ENCODE measurements at places on chromosomes 2 and 18. TPM values are rescaled to one million over a fixed set of nuclear protein-coding genes. Genes with fewer than 3 reads are reported as not detected.

DNA sequence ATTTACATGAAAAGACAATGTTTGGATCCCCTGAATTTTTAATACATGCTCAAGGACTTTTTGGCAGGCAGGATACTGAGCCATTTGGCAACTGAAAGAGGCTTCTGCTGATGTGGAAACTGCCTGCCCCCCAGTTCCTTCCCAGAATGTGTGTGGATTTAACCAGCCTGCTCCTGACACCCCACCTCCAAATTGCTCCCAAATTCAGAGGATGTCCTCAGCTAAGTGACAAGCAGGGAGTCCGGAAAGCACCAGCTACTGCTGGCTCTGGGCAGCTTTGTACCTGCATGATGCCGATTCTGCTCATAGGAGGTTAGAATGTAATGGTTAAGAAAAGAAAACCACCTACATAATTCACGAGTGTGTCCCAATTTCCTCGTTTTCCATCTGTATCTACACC, 197.5 kb downstream of the CDH20 start:
- no peak overlapping the region for H3K4me3 ChIP-seq
- no peaks in the 10 kb centered on the region for H3K4me1 ChIP-seq
- no peak for DNase-seq
- H3K27me3 ChIP-seq: no peaks in the 10 kb centered on the region
- H3K27ac ChIP-seq: no peak overlapping the region

- H3K4me3 ChIP-seq: no peak overlapping the region
- H3K27me3 ChIP-seq: no peaks in the 10 kb centered on the region
- no peak for DNase-seq
- no peak overlapping the region for H3K27ac ChIP-seq
- no peaks in the 10 kb centered on the region for H3K36me3 ChIP-seq
- H3K4me1 ChIP-seq: no peaks in the 10 kb centered on the region
Observed at GRCh38 chr18:8757396-8757997, 52.1 kb downstream of the MTCL1 start.

GRCh38 chr2:144603334-144603733, 83.4 kb upstream of the ZEB2 start:
- H3K27ac ChIP-seq: no peak overlapping the region
- DNase-seq: no peak
- H3K4me1 ChIP-seq: no peaks in the 10 kb centered on the region
- H3K36me3 ChIP-seq: no peaks in the 10 kb centered on the region

- no peaks in the 10 kb centered on the region for H3K27me3 ChIP-seq
- H3K4me3 ChIP-seq: no peak overlapping the region
- no peak for DNase-seq
- no peak overlapping the region for H3K27ac ChIP-seq
- H3K4me1 ChIP-seq: peaks cover 3% of the 10 kb centered on the region
Observed at GRCh38 chr18:9688036-9688741, 19.9 kb upstream of the RAB31 start.

DNA sequence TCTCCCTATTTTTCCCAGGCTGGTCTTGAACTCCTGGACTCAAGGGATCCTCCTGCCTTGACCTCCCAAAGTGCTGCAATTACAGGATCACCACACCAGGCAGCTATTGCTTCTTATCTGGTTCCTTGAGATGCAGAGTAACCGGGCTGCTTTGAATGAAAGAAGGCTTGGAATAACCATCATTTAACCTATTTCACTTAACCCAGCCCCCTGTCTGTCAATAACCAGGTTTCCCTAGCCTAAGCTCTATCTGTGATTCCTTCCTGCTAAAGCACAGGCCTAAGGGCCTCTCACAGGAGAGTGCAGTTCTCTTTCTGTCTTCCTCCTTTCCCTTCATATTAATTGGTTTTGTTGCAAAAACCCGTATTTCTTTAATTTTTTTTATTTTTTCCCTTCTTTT, 393.5 kb upstream of the RAB12 start:
- no peaks in the 10 kb centered on the region for H3K36me3 ChIP-seq
- H3K27ac ChIP-seq: no peak overlapping the region
- no peak overlapping the region for H3K4me3 ChIP-seq
- H3K27me3 ChIP-seq: no peaks in the 10 kb centered on the region
- peaks cover 3% of the 10 kb centered on the region for H3K4me1 ChIP-seq

DPYSL5 gene
- polyA plus RNA-seq: not detected

All from aorta (tissue), 5 donors.